ENCODE measurements at places on chromosomes 5 and 9. TPM values are rescaled to one million over a fixed set of nuclear protein-coding genes. Genes with fewer than 3 reads are reported as not detected.
A peak's percentile ranks its signal among the peaks of the same experiment; 100 is the strongest.

- H3K4me1 ChIP-seq: peaks cover 30% of the 10 kb centered on the region
- no peak for DNase-seq
- H3K36me3 ChIP-seq: peaks cover 11% of the 10 kb centered on the region
- no peak overlapping the region for H3K4me3 ChIP-seq
Observed at GRCh38 chr9:97627624-97628023, 5.5 kb downstream of the TSTD2 start.

- no peak overlapping the region for H3K27ac ChIP-seq
- no peak overlapping the region for H3K4me3 ChIP-seq
- no peaks in the 10 kb centered on the region for H3K36me3 ChIP-seq
- H3K4me1 ChIP-seq: no peaks in the 10 kb centered on the region
Observed at GRCh38 chr5:54492178-54492577, 25.4 kb upstream of the SNX18 start.

GRCh38 chr9:1939926-1940368, 75.2 kb upstream of the SMARCA2 start:
- H3K27ac ChIP-seq: no peak overlapping the region
- H3K36me3 ChIP-seq: no peaks in the 10 kb centered on the region
- DNase-seq: no peak
- no peaks in the 10 kb centered on the region for H3K27me3 ChIP-seq
- no peaks in the 10 kb centered on the region for H3K4me1 ChIP-seq
- no peak overlapping the region for H3K4me3 ChIP-seq

DNA sequence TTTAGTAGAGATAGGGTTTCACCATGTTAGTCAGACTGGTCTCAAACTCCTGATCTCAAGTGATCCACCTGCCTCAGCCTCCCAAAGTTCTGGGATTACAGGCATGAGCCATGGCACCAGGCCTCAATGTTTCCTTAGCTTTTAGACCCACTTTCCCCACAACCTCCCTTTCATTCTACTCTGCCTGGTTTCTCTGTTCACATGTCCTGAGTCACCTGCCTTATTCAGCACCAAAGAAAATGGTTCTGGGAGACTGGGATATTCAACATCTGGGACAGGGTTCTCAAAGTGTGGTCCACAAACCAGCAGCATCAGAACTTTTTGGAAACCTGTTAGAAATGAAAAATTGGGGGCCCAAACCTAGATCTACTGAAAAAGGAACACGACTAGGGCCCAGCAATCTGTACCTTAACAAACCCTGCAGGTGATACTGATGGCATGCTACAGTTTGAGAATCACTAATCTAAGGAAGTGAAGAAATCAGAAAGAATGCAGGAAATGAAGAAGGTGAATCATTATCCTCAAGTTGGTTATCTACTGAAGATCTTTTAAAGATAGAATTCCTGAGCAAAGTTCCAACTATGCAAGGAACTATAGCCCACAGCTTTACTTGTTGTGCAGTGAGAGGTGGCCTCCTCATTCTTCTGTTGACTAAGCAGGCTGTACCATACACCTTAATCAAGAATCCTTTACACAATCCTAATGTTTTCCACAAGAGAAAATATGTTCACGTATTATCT, 51.8 kb upstream of the CTNNAL1 start:
- peaks cover 78% of the 10 kb centered on the region for H3K36me3 ChIP-seq
- DNase-seq: no peak
- no peak overlapping the region for H3K27ac ChIP-seq
- H3K4me3 ChIP-seq: no peak overlapping the region

DNA sequence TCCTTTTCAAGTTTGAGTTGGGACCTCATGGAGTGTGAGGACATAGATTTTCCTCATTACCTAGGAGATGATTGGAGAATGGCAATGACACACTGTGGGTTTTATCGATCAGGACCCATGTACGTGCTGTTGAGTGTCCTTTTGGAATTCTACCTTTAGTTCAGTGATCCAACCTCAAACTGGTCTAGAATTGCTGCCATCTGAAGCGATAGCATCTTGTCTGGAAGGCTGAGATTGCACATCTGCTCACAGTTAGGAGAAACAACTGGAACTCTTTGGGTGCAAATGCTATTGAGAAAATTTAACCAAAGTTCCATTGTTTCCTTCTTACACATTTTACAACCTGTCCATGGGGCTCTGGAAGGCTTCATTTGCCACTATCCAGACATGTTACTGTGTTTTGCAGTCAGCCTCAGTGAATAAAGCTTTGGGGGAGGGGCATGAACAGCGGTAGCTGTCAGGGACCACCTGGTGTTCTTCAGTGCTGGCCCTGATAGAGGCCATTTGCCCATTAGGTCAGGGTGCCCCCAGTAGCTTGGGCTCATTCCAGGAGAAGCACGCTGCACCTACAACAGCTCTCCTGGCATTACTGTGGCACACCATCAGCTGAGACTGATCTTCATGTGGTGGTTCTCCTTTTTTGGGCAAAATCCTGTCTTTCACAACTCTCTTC, 123.1 kb downstream of the PDE8B start:
- H3K27me3 ChIP-seq: no peaks in the 10 kb centered on the region
- H3K4me1 ChIP-seq: peaks cover 17% of the 10 kb centered on the region
- no peak for DNase-seq

DNA sequence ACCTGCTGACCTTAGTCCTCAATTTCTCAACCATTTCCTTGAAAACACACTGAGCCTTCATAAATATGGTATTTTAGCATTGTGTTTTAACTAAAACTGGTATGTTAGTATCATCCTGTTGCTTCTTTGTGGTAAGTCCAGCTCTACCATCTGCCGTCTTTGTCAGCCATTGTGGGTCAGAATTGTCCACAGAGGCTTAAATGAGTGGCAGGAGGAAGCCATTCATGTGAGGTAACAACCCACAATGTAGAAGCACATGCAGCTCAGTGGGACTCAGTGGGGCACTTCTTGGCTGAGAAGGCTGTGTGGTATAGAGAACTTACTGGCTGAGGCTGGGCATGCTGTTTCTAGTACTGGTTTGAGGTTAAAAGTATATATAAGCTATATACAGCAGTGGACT, 149.2 kb upstream of the NR3C1 start:
- H3K4me1 ChIP-seq: no peaks in the 10 kb centered on the region
- no peaks in the 10 kb centered on the region for H3K27me3 ChIP-seq
- H3K27ac ChIP-seq: no peak overlapping the region
- no peak overlapping the region for H3K4me3 ChIP-seq

DNA sequence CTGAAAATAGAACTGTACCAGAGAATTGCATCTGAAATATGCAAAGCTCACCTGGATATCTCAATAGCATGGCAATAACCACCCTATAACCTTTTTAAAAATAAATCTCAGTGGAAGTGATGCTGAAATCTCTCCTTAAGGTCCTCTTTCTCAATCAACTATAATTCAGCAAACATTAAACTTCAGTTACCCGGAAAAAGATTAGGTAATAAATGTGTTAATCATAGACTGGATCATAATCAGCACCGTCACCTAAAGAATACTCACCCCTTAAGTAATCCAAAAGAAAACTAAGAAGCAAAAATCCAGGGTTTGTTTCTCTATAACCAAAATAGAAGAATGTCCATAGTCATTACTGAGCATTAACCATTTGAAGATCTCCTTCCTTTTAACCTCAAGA, 44.3 kb upstream of the DENND4C start:
- H3K36me3 ChIP-seq: no peaks in the 10 kb centered on the region
- H3K4me3 ChIP-seq: no peak overlapping the region
- no peak overlapping the region for H3K27ac ChIP-seq
- no peaks in the 10 kb centered on the region for H3K27me3 ChIP-seq
- H3K4me1 ChIP-seq: no peaks in the 10 kb centered on the region

- no peaks in the 10 kb centered on the region for H3K27me3 ChIP-seq
- no peak overlapping the region for H3K4me3 ChIP-seq
- H3K27ac ChIP-seq: no peak overlapping the region
- H3K36me3 ChIP-seq: no peaks in the 10 kb centered on the region
Observed at GRCh38 chr5:42828671-42829070, 17.0 kb upstream of the SELENOP start.

GRCh38 chr9:21688108-21689102, 114.0 kb upstream of the MTAP start:
- peak overlapping the region; percentile 6 for H3K4me3 ChIP-seq
- H3K27me3 ChIP-seq: no peaks in the 10 kb centered on the region
- H3K36me3 ChIP-seq: no peaks in the 10 kb centered on the region

DNA sequence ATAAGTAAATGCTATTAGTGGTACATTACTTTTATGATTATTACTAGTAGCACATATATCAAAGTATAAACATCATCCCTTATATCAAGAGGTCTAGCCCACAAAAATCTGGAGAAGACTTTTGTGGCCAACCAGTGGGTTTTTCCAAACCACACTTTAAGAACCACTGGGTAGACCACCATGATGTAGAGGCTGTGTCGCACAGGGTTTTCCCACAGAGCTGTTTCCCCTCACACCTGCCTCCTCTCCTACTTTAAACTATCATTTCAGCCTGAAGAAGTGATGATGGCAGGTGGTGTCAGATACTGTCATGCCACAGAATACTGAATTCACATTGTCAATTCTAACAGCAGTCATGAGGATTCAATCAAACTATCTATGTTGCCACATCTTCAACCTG, 109.2 kb downstream of the FBXW11 start:
- DNase-seq: no peak
- H3K36me3 ChIP-seq: no peaks in the 10 kb centered on the region
- H3K27me3 ChIP-seq: no peaks in the 10 kb centered on the region
- no peak overlapping the region for H3K4me3 ChIP-seq
- peaks cover 1% of the 10 kb centered on the region for H3K4me1 ChIP-seq
- H3K27ac ChIP-seq: no peak overlapping the region

- H3K4me3 ChIP-seq: no peak overlapping the region
- H3K36me3 ChIP-seq: peaks cover 14% of the 10 kb centered on the region
- no peak overlapping the region for H3K27ac ChIP-seq
- H3K27me3 ChIP-seq: no peaks in the 10 kb centered on the region
Observed at GRCh38 chr9:33908114-33908513, 91.2 kb downstream of the UBE2R2 start.

- H3K27ac ChIP-seq: no peak overlapping the region
- H3K4me1 ChIP-seq: no peaks in the 10 kb centered on the region
- H3K4me3 ChIP-seq: no peak overlapping the region
Observed at GRCh38 chr9:104240890-104241289, 146.8 kb downstream of the SMC2 start.

- H3K27me3 ChIP-seq: no peaks in the 10 kb centered on the region
- H3K4me1 ChIP-seq: peaks cover 13% of the 10 kb centered on the region
- no peak overlapping the region for H3K4me3 ChIP-seq
- no peak overlapping the region for H3K27ac ChIP-seq
- DNase-seq: no peak
Observed at GRCh38 chr5:135426102-135427082, 20.8 kb downstream of the DCANP1 start.

- H3K36me3 ChIP-seq: no peaks in the 10 kb centered on the region
- H3K27ac ChIP-seq: no peak overlapping the region
- DNase-seq: no peak
- H3K27me3 ChIP-seq: no peaks in the 10 kb centered on the region
- H3K4me3 ChIP-seq: no peak overlapping the region
Observed at GRCh38 chr9:109139851-109140250, 20.1 kb upstream of the TMEM245 start.

- no peaks in the 10 kb centered on the region for H3K4me1 ChIP-seq
- H3K27ac ChIP-seq: no peak overlapping the region
- no peak for DNase-seq
- H3K4me3 ChIP-seq: no peak overlapping the region
- H3K27me3 ChIP-seq: no peaks in the 10 kb centered on the region
- no peaks in the 10 kb centered on the region for H3K36me3 ChIP-seq
Observed at GRCh38 chr5:56202483-56202882, 30.6 kb downstream of the ANKRD55 start.

- peaks cover 31% of the 10 kb centered on the region for H3K36me3 ChIP-seq
- DNase-seq: no peak
- H3K4me1 ChIP-seq: no peaks in the 10 kb centered on the region
- H3K4me3 ChIP-seq: no peak overlapping the region
- no peaks in the 10 kb centered on the region for H3K27me3 ChIP-seq
Observed at GRCh38 chr5:37198842-37199241, 50.3 kb downstream of the CPLANE1 start.

- H3K27ac ChIP-seq: peak within 1 kb of the TSS; percentile 79
- H3K27me3 ChIP-seq: peaks cover 5% of the 10 kb centered on the region
- peak; percentile 72 for DNase-seq
- H3K4me3 ChIP-seq: peak within 1 kb of the TSS; percentile 66
Observed at GRCh38 chr5:115816226-115817081, at the start of gene CDO1. TSS of gene CDO1 (minus strand) at chr5:115816659. CDS start at chr5:115816397, 262 bp downstream.

- no peaks in the 10 kb centered on the region for H3K27me3 ChIP-seq
- H3K27ac ChIP-seq: peak overlapping the region; percentile 95
- no peak for DNase-seq
- peak overlapping the region; percentile 77 for H3K4me3 ChIP-seq
- H3K36me3 ChIP-seq: peaks cover 5% of the 10 kb centered on the region
Observed at GRCh38 chr9:121368138-121368522, 1.9 kb downstream of the STOM start.

DNA sequence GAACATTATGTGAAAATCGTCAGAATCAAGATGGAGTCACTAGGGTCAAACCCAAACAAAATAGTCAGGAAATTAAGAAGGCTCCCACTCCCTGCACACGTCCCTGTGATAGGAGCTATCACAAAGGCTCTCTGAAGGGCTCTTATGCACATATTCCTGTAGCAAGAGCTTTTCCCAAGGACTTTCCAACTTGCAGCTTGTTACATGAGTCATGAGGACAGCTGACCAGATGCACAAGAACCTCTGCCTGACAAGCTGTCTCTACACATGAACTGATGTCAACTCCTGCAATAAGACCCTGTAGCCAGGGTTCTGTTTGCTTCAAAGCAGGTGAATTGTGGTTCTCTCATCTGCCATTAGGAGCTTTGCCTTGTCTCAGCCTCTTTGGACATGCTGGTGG, 122.4 kb downstream of the OLFM1 start:
- no peak overlapping the region for H3K27ac ChIP-seq
- H3K4me1 ChIP-seq: no peaks in the 10 kb centered on the region
- no peak for DNase-seq
- H3K27me3 ChIP-seq: no peaks in the 10 kb centered on the region
- no peaks in the 10 kb centered on the region for H3K36me3 ChIP-seq

- no peak overlapping the region for H3K4me3 ChIP-seq
- no peak for DNase-seq
- no peaks in the 10 kb centered on the region for H3K27me3 ChIP-seq
- no peak overlapping the region for H3K27ac ChIP-seq
Observed at GRCh38 chr5:178984145-178985072, 10.7 kb downstream of the GRM6 start.

- no peaks in the 10 kb centered on the region for H3K36me3 ChIP-seq
- no peak overlapping the region for H3K4me3 ChIP-seq
- no peak for DNase-seq
- no peaks in the 10 kb centered on the region for H3K27me3 ChIP-seq
- H3K4me1 ChIP-seq: no peaks in the 10 kb centered on the region
Observed at GRCh38 chr5:74938250-74938933, 72.2 kb upstream of the FAM169A start.

The CER1 gene
- not detected for total RNA-seq

The PFN3 gene
- not detected for total RNA-seq

The PPP3R2 gene
- total RNA-seq: not detected

The CDH9 gene
- not detected for total RNA-seq

The CDH6 gene
- 2.2 TPM for total RNA-seq

The CBY3 gene
- total RNA-seq: not detected

The TTC23L gene
- 0.28 TPM for total RNA-seq

The CCDC183 gene
- total RNA-seq: 2.3 TPM

The GRXCR2 gene
- total RNA-seq: 0.24 TPM

The HTR4 gene
- 7.9 TPM for total RNA-seq
